ENCODE measurements at places on chromosomes 4 and X.

- DNase-seq, result no peak
These were observed 93.2 kb upstream of the AP1S2 start for GRCh38 chrX:15947648-15948317.

- no peak for DNase-seq
These were observed 25.6 kb downstream of the ARSJ start for GRCh38 chr4:113953888-113954287.

- DNase-seq, result no peak
These were observed 128.9 kb downstream of the CEP135 start for GRCh38 chr4:56077676-56078075.

DNA sequence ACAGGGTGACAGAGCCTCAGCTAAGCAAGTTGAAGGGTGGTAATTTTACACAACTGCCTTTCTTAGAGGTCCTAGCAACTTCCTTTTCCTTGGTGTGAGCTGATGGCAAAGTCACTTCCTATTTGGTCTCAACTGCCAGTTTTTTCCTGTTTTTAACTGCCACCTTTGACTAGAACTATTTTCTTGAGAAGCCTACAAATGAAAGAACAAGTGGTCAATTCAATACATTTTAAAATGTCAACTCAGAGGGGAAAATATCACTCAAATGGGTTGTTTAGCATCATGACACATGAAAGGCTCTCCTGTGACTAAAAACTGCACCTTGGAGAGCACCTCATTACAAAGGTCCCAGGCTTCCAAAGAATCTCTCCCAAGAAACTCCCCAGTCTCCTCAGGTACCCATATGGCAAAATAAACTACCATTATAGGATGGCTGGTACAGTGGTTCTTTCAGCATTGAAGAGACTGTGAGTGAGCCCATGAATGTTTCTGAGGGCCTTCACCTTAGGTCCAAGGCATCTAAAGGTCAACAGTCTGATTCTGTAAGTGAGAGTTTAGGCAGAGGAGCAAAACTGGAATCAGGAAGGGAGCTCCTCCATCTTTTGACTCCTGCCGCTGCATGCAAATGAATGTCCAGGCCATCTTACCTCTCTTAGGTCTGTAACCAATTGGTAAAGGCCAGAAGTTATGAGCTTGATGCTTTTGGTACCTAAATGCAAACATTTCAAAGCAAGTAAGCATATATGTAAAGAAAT, 5.5 kb upstream of the STK26 start:
- DNase-seq, result no peak

GRCh38 chr4:5378002-5378401, 326.7 kb downstream of the STK32B start:
- no peak for DNase-seq

GRCh38 chr4:48079972-48080391, 54.1 kb downstream of the TXK start:
- DNase-seq, result no peak

DNA sequence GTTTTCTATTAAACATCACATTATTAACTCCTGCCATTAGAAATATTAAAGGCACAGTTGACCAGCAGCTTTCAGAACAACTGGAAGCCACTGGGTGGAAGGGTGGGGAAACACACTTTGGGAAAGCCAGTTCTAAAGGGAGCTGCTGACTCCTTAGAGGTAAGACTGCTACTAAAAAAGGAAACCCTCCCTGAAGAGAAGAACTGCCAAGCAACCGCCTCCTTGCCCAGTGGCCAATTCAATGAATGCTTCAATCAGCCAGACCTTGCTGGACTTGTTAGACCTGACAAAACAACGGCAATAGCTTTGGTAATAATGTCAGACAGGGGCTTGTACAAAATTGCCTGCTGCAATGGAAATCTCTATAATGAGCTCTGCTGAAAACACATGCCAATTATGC, 15.6 kb downstream of the OPHN1 start:
- no peak for DNase-seq

- no peak for DNase-seq
These were observed 752.9 kb downstream of the RPA4 start for GRCh38 chrX:97636473-97637140.

GRCh38 chr4:95640311-95640710, 91.5 kb upstream of the UNC5C start:
- no peak for DNase-seq

- no peak for DNase-seq
These were observed 349.3 kb downstream of the FBXO8 start for GRCh38 chr4:173934201-173934600.

GRCh38 chr4:64777286-64777685, 368.0 kb upstream of the TECRL start:
- no peak for DNase-seq

DNA sequence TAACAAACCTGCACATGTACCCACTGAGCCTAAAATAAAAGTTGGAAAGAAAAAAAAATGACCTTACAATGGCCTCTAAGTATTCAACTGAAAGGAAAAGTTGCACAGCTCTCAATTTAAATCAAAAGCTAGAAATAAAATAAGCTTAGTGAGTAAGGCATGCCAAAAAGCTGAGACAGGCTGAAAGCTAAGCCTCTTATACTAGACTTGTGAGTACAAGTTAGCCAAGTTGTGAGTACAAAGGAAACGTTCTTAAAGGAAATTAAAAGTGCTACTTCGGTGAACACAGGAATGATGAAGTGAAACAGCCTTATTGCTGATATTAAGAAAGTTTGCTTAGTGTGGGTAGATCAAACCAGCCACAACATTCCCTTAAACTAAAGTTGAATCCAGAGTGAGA, 707.9 kb upstream of the PITX2 start:
- no peak for DNase-seq

DNA sequence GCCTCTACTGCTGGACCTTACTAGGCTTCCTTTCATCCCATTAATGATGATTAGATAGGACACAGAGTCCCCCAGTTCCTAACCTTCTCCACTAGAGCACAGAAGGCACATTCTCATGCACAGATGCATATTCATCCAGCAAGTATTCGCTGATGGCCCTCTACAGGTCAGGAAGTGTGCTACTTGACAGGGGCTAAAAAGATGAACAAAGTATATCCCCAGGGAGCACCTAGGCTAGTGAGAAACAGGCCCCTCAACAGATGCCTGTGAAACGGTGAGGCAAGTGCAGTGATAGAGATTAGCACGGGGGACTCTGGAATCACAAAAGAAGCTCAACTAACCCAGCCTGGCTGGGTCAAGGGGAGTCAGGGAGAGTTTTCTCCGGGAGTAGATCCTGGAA, 95.8 kb downstream of the MGST2 start:
- no peak for DNase-seq

- DNase-seq, result no peak
These were observed 258.5 kb upstream of the FSTL5 start for GRCh38 chr4:162422312-162422711.

DNA sequence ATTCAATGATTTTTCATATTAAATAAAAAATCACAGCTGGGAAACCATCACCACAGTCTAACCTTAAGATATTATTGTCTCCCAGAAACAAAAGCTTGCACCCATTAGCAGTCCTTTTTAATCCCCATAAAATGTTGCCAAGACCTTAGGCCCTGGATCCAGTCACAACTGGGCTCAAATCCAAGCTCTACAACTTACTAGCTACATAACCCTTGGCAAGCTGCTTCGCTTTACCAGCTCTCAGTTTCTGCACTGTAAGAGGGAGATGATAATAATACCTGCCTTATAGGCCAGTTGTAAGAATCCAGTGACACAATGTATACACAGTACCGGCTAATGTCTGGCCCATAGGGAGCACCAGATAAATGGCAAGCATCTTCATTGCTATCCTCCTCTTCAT, 400.9 kb upstream of the FGF13 start:
- no peak for DNase-seq

GRCh38 chr4:26476545-26476944, 13.7 kb downstream of the CCKAR start:
- DNase-seq, result no peak

- DNase-seq, result no peak
These were observed 29.3 kb upstream of the GPRIN3 start for GRCh38 chr4:89336818-89337420.

- DNase-seq, result no peak
These were observed 13.8 kb downstream of the CMC4 start for GRCh38 chrX:155056877-155057792.

- no peak for DNase-seq
These were observed 126.5 kb downstream of the QDPR start for GRCh38 chr4:17385403-17385802.

- DNase-seq, result no peak
These were observed 155.5 kb downstream of the INPP4B start for GRCh38 chr4:142690406-142691163.

- no peak for DNase-seq
These were observed 39.8 kb downstream of the GPM6A start for GRCh38 chr4:175772170-175772705.

DNA sequence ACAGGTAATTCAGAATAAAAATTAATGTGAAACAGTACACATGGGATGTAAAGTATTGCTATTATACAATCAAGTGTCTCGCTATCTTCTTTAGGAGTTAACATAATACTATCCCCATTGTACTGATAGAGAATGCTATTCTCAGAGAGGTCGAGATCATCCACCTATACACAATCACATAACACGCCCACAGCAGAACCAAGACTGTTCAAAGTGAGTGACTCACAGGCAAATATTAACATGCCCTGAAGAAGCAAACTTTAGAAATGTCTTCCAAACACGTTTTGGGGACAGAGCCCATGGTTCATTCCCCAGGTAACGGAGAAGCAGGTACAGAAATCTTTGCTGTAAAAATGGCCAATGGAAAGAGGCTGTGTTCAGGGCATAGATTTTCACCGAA, 50.1 kb upstream of the PHKA2 start:
- no peak for DNase-seq

DNA sequence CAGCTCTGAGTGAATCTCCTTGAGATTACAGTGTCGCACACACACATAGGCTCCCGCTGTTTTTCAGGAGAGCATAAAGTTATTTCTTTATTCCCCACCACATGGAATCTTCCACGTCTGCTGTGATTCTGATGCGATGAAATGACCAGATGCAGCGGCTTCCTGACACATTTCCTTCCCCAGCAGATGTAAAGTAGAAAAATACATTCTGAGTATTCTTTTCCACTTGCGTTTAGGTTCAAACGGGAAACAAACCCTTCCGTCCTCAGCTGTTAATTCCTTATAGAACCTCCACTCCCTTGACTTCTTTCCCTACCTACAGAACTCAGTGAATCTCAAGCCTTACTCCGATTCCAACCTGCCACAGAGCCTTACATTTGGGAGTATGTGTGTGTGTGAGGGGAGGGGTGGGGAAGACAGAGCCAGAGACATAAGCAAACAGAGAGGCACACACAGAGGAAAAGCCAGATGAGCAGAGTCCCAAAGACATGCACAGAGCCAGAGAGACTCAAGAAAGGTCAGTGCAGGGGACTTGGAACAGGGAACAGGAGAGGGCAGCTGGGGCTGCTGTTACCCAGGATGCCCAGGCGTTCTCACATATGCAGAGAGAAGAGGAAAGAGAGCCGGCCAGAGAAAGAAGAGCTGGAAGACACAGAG, 47.3 kb downstream of the SETD7 start:
- no peak for DNase-seq

GRCh38 chr4:1274871-1275270, 14.8 kb upstream of the MAEA start:
- no peak for DNase-seq

DNA sequence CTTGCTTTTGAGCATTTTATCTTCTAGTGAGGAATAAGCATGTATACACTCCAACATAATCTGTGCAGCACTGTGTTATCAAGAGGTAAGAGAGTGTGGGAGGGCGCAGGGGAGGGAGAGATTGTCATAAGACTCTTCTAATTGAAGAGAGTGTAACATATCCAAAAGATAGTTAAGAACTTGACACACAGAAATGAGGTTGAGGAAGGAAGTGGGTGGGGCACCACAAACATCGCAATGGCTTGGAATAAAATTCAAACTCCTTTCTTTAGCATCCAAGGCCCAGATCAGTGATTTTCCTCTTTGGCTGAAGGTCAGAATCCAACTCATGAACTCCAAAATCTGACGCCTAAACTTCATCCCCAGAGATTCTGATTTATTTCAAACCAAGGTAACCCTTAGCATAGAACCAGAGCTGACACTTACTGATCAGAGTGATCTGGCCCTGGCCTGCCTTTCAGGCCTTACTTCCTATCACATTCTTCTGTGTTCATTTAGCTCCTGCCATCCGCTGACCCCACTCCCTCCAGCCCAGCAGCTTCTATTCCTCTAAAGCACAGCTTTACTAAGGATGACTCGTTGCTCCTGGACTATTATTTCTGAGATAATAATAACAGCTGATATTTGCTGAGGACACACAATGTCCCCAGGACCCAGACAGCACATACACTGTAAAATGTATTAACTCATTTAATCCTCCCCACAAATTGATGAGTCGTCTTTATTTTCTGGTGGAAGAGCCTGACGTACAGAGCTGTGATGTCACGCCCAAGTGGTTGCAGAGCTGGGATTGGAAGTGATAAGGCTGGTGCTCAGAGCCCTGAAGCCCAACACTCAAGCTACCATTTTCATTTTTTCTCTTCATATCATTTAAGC, 10.6 kb upstream of the CTSO start:
- no peak for DNase-seq

DNA sequence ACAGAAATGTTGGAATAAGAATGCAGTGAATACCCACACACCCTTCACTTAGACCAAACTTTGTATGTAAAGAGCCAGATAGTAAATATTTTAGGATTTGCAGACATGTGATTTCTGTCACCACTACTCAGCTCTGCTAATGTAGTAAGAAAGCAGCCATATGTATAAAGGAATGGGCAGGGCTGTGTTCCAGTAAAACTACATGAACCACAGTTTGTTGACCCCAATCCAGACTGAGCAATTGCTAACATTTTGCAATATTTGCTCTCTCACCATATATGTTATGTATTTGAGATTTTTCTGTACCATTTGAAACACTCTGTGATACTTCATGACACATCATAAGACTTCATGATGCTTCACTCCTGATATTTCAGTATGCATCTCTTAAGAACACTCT, 32.0 kb upstream of the TBC1D1 start:
- DNase-seq, result no peak
